AML-193 (cell line): ENCODE measurements at places on chromosomes 12 and 14.

DNA sequence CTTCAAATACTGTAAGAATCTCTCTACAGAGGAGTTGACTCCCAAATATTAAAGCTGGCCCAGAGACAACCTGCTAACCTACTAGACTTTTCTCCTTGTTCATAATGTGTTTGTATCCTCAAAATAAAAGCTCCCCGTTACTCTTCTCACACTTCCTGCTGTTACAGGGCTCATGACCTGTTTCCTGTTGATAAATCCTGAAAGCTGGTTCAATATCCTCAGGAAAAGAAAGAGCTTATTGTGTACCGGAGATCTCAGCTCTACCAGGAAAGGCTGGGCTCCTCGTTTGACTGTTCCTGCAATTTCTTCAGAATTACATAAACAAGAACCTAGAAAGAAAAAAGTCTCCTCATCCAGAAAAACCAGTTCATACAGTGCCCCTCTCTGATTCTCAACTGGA lies 30.8 kb downstream of the CLEC1A start:
- DNase-seq, result no peak

DNA sequence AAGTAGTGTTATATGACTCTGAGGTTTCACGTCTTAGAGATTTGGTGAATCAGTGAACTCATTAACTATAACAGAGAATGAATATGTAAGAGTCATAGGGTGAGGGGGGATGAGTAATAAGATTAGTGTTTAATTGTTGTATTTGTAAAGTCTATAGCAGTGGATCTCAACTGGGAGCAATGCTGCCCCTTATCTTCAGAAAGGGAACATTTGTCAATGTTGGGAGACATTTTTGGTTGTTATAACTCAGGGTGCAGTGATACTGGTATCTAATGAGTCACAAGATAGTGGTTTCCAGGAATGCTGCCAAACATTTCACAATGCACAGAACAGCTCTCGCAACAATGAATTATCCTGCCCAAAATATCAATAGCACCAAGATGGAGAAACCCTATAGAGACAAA lies 1193.7 kb downstream of the GALC start:
- DNase-seq, result no peak

- no peak for DNase-seq
Measured at GRCh38 chr12:13530966-13531365, 334.4 kb downstream of the EMP1 start.

DNA sequence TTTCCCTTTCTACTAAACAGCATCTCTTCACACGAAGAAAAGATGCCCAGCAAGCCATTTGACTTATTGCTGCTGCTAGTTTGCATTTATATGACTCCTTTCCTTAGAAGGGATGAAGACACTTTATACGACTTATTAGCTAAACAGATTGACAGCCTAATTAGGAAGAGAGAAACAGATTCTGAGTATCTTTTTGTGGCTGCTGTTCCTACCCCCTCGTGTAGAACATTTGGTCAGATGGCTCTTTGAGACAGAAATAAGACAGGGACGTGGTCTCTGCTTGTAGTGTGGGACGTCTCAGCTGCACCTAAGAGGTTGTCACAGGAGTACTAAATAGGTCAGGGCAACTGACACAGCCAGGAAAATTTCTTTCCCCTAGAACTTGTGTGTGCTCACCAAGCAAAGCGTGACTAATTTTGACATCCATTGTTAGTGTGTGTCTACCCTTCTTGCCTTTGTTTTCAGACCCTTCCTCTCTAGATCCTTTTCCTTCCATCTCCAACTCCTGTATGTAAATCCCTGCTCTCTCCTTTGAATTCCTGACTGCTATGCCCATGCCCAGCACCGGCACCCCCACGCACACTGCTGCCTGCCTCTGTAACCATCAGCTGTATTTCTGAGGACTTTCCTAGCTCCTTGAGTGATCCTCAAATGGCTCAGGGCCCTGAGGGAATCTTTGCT lies 83.2 kb downstream of the DAD1 start:
- DNase-seq, result no peak

- DNase-seq, result no peak
Measured at GRCh38 chr14:75717729-75718128, 56.7 kb downstream of the TTLL5 start.

DNA sequence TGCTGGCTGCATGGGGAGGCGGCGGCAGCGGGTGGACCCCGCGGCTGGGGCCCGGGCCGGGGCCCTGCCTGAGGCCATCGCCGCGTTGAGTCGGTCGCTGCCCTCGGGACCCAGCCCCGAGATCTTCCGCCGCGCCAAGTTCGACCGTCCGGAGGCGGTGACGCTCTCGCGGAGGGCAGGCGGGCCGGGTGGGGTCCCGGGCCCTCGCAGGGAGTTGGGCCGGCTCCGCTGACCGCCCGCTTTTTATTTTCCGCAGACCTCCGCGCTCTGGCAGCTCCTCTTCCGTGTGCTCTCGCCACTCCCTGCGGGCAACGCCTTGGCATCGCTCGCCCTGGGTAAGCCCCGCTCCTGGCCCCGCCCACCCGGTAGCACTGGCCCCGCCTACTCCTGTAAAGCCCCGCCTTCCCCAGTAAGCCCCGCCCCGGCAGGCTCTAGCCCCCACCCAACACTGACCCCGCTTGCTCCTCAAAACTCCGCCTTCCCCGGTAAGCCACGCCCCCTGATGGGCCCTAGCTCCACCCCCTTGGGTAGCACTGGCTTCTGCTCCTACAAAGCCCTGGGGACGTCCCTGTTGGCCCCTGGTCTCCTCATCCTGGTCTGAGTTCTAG lies 424 bp downstream of the TEDC1 start:
- DNase-seq, result peak; percentile 45

GRCh38 chr12:111010916-111011657 lies 90.7 kb upstream of the MYL2 start:
- DNase-seq, result no peak

GRCh38 chr12:121580959-121581685 lies at the start of gene KDM2B:
Gene KDM2B (minus strand): TSS chr12:121581023. CDS start chr12:121580911, 112 bp downstream.
- peak; percentile 69 for DNase-seq

- no peak for DNase-seq
Measured at GRCh38 chr14:60989599-60989998, 8.6 kb downstream of the SLC38A6 start.

DNA sequence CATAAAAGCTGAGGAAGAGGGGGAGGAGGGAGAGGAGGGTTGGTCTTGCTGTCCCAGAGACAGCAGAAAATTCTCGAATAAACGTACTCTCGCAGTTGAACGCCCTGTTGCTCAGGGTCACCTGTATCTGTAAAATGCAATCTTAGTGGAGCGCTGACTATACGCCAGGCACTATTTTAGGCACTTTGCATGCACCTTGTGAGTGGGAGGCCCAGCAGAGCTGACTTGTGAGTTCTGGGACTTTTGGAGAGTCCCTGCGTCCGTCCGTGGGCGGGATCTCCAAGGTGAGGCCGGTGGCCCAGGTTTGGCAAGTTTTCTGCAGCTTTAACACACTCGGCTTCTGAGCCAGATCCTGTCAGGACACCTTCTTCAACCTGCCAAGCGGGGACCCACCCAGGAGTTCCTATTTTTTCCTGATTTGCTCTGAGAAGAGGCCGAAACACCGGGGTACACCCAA lies 32.5 kb upstream of the PLEKHG6 start:
- no peak for DNase-seq

- no peak for DNase-seq
Measured at GRCh38 chr12:6092784-6093722, 31.4 kb downstream of the VWF start.

DNA sequence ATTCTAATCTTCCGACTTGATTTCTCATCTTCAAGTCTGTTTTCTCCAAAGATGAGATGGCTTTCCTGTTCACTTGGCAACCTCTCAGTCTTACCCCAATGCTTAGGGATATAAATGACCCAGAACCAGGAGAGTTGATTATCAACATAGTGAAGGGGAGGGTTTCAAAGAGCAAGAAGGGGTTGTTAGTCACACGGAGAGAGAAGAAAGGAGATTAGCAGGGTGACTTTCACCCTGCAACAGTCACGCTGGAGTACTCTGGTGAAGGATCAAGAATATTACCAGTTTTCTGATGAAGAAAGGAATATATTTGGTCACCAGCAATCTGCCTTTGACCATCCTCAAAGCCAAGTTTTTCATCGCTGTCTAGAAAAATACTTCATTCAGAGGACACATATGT lies at the start of gene TMEM52B:
TSS of gene TMEM52B (plus strand) at position 212 of the 400 bp plus-strand sequence. CDS start 543 bp downstream, outside the sequence.
- DNase-seq, result no peak

GRCh38 chr12:42511656-42512055 lies 77.9 kb downstream of the PRICKLE1 start:
- DNase-seq, result no peak

GRCh38 chr14:99602054-99602787 lies 1.8 kb downstream of the CCDC85C start:
- DNase-seq, result peak; percentile 17

DNA sequence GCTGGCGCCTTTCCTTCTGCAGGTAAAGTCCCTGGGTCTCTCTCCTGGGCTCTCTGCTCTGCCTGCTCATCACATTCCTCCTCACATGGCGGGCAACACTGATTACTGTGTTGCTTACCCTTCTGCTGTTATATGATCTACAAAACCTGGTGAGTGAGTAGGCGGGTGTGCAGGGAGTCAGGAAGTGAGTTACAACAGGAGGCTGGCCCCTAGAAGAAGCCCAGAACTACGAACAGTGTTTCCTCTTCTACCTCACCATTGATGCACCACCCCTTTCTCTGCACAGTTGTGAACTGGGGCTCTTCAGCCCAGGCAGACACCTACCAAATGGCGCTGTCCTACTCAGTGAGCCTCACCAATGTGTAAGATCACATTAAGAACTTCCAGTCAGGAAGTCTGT lies 4.9 kb upstream of the KLHL33 start:
- no peak for DNase-seq

DNA sequence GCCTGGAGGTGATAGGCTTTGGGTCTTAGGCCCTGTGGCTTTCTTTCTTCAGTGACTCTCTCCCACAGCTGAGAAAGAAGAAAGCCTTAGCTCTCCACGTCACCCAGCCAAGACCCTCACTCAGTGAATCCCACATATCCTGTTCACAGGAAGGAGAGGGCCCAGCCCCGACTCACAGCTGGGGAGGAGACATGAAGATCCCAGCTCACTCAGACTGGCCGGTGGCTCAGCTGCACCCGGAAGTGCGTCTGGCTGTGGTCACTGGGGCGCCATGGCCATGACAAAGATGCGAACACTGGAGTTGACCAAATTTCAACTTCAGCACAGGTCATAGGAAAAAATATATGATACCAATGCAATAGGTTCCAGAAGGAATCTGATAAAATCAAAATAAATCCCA lies 14.2 kb downstream of the DLK1 start:
- DNase-seq, result no peak

DNA sequence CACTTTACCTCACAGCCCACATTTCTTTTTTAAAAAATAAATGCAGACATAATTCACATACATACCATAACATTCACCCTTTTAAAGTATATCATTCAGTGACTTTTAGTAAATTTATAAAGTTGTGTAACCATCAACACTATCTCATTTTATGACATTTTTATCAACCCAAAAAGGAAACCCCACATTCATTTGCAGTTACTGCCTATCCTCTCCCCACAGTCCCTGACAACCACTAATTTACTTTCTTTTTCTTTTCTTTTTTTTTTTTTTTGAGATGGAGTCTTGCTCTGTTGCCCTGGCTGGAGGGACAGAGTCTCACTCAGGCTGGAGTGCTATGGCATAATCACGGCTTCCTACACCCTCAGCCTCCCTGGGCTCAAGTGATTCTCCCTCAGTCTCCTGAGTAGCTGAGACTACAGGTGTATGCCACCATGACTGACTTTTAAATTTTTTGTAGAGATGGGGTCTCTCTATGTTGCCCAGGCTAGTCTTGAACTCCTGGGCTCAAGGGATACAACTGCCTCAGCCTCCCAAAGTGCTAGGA lies 1.5 kb upstream of the EP400 start:
- no peak for DNase-seq

DNA sequence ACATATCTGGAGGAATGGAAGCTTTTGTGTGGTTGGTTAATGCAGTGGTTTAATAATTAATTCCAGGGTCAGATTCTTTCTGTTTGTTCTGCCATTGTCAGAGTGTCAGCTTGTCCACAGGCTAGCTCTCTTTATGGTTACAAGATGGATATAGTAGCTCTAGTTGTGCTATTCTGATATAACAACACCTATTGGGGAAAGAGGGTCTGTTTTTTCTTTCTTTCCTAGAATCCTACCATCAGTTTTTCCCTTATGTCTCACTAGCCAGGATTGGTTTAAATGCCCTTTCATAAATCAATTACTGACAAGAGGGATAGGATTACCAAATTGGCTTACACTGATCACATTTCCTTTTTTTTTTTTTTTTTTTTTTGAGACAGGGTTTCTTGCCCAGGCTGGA lies 27.8 kb downstream of the CNOT2 start:
- DNase-seq, result no peak

- DNase-seq, result no peak
Measured at GRCh38 chr12:59890896-59891579, 295.2 kb downstream of the SLC16A7 start.

DNA sequence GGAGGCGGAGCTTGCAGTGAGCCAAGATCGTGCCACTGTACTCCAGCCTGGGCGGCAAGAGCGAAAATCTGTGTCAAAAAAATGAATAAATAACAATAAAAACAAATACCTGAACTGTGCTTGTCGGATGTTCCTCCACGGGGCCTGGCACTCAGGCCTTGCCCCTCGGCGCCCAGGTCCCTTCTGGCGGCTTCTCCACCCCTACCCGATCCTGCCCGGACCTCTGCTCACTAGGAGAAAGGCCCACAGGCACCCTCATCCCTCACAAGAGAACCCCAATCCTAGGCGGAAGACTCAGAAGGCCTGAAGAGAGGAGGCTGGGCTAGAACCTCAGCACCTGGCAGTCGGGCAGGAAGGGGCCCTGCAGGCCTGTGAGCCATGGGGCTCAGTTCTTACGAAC lies 21.0 kb upstream of the BTBD6 start:
- DNase-seq, result no peak

- DNase-seq, result peak; percentile 19
Measured at GRCh38 chr14:70845601-70846000, 36.3 kb upstream of the MAP3K9 start.

DNA sequence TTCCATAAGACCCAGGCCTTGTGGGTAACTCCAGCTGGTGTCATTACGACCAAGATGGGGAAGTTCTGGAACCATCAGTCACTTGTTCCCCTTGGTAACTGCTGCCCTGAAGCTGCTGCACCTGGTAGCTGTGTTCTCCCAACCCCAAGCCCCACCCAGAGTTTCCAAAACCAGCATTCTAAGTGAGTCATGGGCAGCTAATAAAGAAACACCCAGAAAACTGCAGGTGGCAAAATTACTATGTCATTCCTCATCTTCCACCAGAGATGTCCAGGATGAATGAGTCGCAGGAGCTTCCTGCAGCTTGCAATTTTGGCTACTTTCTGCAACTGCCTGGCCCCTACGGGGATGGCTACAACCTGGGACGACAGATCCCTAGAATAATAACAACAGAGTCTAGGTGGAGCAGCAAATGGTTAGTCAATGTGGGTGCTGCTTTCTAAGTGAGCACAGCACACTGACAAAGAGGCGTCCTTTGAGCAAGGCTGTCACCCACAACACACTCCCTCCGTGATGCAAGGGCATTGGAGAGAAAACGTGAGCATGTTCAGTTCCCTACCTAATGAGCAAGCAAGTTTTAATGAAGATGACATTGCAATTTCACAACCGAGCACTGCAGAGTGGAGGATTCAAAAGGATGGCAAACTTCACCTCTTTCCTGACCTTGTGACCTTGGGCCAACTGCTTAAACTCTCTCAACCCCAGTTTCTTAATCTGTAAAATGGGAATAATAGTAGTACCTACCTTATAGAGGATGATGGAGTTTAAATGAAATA lies 301.4 kb upstream of the NOS1 start:
- DNase-seq, result no peak

- no peak for DNase-seq
Measured at GRCh38 chr14:105305345-105305744, 4.5 kb upstream of the BRF1 start.

GRCh38 chr14:21543521-21543960 lies 17.4 kb upstream of the SALL2 start:
- DNase-seq, result no peak

GRCh38 chr14:98623788-98624415 lies 648.1 kb downstream of the BCL11B start:
- DNase-seq, result no peak
